ENCODE measurements at places on chromosomes 5 and 9. TPM values are rescaled to one million over a fixed set of nuclear protein-coding genes. Genes with fewer than 3 reads are reported as not detected.

DNA sequence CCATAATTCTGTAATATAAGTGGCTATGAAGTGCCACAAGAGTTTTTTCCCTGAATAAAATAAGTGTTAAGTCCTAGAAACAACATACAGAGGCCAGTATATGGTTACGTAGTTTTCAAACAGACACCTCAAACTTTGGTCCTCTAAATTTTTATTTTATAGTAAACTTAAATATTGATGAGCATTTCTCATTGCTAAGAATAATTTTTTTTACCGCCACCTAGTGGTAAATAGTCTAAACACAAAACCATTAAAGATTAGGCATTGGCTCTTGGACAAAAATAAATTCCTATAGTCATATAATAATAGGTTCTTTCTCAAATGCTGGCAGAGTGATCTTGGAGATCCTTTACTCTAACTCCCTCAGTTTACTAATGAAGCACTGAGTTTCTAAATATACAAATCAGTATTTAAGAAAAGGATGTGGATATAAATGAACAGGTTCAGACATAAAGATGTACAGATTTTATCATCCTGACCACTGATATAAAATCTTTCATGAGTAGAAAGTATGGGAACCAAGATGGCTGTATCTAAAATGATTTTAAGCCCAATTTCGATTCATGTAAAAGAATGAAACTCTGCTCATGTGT is 136.2 kb downstream of the FANCC start:
- DNase-seq: no peak

DNA sequence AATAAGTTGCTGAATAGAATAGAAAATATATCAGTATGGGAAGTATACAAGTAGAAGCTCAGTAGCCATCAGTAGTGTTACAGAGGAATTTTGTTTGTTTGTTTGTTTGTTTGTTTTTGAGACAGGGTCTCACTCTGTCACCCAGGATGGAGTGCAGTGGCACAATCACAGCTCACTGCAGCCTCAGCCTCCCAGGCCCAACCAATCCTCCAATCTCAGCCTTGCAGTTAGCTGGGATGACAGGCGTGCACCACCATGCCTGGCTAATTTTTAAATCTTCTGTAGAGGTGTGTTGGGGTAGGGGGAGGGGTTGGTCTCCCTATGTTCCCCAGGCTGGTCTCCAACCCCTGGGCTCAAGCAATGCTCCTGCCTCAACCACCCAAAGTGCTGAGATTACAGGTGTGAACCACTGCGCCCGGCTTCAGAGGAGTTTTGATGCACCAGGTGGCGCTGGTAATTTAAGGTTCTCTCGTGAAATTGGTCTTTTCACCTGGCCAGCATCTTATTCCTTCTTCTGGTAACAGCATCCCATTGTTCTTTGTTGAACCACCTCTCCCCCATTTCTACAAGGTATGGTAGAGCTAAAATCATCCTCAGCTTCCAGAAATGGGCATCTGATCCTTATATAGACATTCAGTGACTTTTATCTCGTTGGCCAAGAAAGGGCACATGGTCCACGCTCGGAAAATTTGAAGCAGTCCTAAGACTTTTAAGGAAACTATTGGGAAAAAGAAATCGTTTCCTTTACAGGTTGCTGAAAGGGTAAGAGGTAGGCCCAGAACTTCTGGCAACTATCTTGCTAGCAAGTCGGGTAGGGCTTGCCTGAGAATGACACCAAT is 157.1 kb downstream of the ARRDC3 start:
- no peak for DNase-seq

DNA sequence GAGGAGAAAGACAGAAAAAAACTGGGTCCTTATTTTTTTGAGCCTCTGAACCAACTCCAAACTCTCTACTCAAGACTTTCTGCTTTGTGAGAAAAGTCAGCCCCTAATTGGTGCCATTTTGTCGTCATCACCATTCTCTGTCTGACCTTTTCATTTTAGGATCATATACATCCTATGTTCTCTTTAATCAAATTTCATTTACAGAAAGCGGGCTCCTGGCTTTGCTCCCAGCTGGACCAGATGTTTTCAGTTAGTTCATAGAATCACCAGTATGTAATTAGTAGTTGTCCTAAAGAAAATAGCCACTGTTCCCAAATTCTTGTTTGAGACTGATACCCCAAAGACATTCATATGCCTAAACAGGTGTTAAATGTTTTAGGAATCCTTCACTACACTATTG is 28.6 kb upstream of the SLCO4C1 start:
- DNase-seq: no peak

ZFP2 gene
- 5.4 TPM for total RNA-seq

DNA sequence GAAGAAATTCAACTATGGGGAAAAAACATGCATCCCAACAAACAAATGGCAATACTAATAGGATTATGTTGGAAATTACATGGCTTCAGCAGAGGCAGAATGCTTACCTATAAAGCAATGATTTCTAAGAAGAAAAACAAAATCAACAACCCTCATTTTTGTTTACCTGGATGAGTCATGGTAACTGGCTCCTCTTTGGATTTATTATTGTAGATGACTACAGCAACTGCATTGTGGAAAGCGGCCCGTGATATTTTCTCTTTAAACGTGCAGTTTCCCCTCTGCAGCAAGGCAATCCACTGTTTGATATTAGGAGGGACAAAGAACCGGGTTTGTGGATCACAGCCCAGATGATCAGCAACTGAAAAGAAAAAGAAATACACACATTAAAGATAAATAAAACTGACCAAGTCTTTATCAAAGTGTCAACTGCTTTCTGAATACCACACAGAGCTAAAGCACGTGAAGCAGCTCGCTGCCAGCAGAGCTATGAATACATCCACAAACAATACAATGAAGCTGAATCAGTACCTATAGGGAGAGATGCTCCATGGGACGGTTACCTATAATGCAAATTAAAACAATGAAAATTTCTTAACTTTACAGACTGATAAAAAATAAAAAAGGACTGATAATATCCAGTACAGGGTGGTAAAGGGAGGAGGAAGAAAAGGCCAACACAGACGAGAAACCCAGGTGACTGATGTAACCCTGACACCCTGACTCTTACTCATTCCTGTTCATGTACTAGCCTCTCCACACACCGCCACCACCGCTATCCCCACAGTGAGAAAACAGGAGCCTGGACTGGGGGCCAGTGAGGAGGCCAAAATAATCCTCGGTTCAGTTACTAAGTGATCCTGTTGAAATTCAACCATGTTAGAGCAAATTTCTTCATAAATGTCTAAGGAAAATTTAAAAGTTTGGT is 31.0 kb downstream of the RNF130 start:
- no peak for DNase-seq

ZBTB34 gene
- 9.8 TPM for total RNA-seq

P4HA2 gene
- total RNA-seq: 23.9 TPM

GRCh38 chr9:127828262-127829031 is 25.8 kb downstream of the FPGS start:
- peak; percentile 95 for DNase-seq

- no peak for DNase-seq
Observed at GRCh38 chr5:10311595-10312425, 4.1 kb upstream of the CMBL start.

HSPB3 gene
- 5.3 TPM for total RNA-seq

PCDHGA11 gene
- 9.5 TPM for total RNA-seq

GRCh38 chr9:127935765-127936221 is 1.9 kb downstream of the DPM2 start:
- no peak for DNase-seq
